ENCODE measurements at places on chromosomes 11 and 22.

- DNase-seq: no peak
Measured at GRCh38 chr11:72305891-72306585, 62.1 kb upstream of the PHOX2A start.

DNA sequence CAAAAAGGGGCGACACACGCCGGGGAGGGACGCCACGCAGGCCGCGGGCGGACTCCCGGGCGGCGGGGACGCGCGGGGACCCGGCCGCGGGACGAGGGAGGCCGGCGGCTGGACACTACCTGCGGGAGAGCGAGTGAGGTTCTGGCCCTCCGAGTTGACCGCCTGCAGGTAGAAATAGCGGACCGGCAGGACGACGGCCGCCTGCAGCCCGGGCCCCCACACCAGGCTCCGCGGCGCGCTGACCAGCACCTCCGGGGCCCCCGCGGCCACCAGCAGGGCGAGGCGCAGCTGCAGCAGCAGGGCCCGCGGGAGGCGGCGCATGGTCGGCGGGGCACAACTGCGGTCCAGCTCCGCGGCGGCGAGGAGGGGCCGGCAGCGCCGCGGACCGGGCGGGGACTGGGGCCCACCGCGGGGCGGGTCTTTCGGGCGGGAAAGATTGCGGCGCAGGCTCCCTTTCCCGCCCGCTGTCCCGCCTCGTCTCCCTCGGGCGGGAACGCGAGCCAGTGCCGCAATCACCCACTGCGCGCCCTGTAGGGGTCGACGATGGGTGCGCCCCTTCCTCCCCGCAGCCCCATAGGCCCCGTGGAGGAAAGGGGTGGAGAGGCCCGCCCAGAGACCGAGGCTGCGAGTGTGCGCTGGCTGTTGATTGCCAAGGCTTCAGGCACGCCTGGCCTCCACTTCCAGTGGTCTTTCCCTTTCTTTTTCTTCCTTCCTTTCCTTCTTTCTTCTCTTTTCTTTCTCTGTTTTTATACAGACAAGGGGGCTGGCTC is at the start of gene POGLUT3:
POGLUT3 (minus strand) TSS at position 339 of the 770 bp plus-strand sequence; CDS start at position 321, 18 bp downstream.
- DNase-seq: peak; percentile 27

DNA sequence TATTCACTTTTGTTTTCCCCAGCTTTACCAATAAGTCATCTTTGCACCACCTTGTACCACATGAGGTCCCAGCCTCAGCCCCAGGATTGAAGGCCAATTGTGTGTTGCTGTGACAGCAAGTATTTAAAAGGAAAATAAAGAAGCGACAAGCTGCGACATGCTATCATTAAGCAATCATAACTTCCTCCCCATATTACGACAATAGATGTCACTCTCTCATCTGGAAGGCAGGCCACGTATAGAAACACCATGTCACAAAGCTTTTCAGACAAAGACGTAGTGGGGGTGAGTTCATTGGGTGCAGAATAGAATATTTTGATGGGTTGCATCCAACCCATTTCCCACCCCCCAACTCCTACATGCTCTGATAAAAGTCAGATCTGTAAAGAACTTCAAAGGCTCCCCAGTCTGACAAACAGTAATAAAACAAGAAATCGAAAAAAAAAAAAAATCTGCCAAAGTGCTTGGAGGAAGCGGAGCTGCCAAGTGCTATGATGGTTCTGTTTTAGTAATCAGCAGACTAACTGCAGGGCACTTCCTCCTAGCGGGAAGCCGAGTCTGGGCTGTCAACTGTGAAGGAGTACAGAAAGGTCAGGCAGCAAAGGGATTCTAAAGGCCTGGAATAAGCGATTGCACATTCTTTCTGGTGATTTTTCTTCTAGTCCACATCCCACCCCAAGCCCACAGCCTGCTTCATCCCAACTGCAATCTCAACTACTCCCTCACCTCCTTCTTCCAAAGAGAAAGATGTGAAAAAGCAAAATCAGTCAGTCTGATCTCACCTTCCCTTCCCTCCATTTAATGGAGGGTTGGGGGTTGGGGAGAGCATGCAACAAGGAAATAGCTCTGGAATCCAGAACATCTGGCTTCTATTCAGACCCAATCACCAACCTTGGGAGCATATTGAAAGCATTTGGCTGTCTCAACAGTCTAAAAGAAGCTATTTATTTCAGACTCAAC is 131.4 kb upstream of the UBASH3B start:
- no peak for DNase-seq

DNA sequence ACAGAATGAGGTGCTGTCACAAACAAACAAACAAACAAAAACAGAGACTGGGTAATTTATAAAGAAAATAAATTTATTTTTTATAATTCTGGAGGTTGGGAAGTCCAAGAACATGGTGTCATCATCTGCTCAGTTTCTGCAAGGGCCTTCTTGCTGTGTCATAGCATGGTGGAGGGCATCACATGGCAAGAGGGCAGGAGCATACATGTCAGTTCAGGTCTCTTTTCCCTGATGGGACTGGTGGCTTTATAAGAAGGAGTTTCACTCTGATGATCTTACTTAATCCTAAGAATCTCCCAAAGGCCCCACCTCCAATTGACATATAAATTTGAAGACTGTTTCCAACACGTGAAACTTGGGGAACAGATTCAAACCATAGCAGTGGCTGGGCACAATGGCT is 135.7 kb downstream of the NECTIN1 start:
- no peak for DNase-seq

GRCh38 chr22:45548991-45549761 is 46.5 kb downstream of the FBLN1 start:
- DNase-seq: no peak

GRCh38 chr11:78226684-78227680 is 38.3 kb downstream of the USP35 start:
- DNase-seq: no peak

DNA sequence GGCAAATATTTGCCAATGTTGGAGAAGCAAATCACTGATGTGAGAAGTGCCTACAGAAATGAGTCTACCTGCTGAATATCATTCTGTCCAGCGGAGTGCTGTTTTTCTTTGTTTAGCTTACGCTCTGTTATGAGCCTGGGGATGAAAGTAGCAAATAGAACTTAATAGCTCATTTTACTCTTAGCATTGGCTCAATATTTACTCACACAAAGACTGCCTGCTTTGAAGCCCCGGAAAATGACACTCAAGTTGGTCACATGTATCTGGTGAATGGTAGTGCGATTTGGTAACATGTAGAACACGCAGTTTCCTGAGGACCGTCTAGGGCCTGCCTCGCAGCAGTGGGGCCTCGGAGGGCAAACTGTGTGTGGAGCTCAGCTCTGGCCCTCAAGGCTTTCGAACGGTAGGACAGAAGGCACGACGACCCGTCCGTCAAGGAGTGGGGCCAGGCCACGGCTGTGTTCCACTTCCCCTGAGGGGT is 38.9 kb downstream of the TBC1D22A start:
- no peak for DNase-seq

DNA sequence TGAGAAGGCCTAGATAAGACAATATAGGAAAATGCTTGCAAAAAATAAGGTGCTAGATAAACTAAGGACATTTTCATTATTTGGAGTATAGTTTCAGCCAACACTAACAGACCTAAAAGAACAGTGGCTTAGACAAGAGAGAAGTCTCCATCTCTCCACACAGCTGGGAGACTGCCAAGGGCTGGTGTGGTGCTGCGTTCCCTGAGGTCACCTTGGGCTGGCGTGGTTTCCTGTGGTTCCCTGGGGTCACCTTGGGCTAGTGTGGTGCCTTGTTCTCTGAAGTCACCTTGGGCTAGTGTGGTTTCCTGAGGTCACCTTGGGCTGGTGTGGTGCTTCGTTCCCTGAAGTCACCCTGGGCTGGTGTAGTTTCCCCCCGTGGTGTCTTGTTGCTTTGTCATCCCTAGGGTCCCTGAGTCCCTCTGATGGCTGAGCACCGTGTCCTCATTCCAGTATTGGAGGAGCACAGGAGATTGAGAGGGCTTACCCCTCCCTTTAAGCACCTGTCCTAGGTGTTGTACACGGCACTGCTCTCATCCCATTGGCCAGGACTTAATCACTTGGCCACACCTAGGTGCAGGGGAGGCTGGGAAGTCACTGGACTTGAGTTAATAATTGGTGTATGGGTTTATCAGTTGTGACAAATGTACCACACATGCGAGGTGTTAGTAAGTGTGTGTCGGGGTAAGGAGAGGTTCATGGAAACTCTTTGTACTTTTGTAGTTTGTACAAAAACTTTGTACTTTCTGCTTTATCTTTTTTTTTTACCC is 14.9 kb downstream of the SAMM50 start:
- DNase-seq: no peak

DNA sequence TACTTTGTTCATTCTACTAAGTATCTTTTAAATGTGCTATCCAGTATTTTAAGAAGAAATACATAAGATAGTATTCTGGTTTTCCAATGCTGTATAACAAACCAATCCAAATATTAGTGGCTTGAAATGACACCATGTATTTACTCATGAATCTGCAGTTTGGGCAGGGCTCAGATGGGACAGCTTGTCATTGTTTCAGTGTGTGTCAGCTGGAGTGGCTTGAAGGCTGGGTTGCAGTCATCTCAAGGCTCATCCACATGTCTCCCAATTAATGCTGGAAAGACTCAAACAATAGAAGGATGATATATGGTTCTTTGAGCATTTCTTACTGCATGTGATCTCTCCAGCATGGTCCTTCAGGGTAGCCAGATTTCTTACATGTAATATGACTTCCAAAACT is 146.2 kb downstream of the ARHGAP42 start:
- no peak for DNase-seq

- peak; percentile 12 for DNase-seq
Measured at GRCh38 chr11:123103326-123103980, 41.5 kb upstream of the HSPA8 start.

DNA sequence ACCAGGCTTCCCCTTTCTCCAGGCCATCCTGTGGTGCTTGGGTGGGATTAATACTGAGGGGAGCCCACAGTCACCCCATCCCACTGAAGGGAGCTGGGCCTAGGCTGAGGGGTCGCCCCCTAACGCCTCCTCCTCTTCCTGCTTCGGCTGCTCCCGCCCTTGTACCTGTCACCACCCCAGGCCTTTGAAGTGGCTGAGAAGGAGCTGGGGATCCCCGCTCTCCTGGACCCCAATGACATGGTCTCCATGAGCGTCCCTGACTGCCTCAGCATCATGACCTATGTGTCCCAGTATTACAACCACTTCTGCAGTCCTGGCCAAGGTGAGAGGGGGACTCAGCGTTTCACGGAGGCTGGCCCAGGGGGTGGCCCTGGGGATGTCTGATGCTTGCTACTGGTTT is 6.1 kb downstream of the MICALL1 start:
- no peak for DNase-seq

- DNase-seq: peak; percentile 28
Measured at GRCh38 chr22:23591201-23591791, 11.2 kb upstream of the IGLL1 start.

DNA sequence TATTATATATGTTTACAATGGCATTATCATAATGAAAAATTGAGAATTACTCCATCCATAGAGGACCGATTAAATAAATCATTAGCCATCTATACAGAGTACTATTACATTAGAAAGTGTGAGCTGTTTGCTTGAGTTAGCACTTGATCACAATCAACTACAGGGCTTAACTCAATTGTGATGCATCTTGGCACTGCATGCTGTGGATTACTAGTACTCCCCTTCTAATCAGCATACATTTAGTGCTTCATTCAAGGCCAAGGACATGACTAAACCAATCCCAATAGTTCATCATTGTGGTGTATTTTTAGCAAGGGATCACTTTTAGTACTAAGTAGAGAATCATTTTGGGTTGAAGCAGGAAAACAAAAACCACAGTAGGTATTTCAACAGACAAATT is 23.5 kb upstream of the ARHGAP42 start:
- no peak for DNase-seq

DNA sequence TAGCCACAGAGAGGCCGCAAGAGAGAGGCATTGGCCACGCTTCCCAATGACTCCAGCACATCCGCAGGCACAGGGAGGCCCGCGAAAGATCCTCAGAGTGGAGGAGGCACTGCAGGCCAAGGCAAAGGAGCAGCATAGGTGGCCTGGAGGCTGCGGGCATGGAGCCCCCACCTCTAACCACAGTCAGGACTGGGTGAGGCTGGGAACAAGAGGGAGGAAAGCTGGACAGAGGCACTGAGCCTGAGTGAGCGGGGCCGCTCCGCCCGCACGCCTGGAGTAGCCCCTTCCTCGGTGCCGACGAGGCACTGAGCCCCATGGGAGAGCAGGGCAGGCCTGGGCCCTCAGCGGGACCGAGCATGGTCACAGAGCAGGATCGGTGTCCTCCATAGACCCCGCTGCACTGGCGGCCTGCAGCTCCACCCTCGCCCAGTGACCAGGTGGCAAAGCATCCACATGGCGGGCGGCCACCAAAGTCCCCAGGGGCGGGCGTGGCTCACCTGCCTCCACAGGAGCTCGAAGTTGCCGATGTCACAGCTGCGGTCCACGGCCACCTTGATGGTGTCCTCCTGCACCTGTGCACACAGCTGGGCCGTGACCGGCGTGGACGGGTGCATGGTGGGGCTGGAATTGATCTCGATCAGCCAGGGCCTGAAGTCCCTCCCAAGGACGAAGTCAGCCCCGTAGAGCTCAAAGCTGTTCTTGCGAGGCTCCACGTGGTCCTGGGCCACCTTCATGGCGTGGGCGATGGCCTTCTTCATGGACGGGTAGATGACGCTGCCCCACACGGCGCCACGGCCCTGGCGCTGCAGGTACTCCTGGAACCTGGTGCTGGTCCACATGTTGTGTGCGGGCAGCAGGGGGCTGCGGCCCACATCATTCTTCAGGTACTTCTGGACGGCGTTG is 18.9 kb upstream of the IL17REL start:
- no peak for DNase-seq

GRCh38 chr11:116577273-116577672 is 195.5 kb downstream of the BUD13 start:
- no peak for DNase-seq

DNA sequence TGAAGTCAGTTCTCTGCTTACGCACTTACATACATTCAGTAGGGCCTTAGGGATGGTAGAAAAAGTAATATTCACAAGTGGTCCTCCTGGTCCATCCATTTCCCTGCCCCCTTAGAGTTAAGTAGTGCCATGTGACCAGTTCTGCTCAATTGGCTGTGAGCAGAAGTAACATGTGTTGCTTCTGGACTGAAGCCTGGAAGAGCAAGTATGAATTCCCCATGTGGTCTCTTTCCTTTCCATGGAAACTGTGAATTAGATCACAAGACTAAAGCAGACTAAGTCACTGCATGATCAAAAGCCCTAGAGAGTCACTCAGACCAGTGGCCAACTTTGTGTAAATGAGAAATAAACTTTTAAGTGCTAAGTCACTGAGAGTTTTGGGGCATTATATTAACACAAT is 341.7 kb upstream of the CADM1 start:
- no peak for DNase-seq

DNA sequence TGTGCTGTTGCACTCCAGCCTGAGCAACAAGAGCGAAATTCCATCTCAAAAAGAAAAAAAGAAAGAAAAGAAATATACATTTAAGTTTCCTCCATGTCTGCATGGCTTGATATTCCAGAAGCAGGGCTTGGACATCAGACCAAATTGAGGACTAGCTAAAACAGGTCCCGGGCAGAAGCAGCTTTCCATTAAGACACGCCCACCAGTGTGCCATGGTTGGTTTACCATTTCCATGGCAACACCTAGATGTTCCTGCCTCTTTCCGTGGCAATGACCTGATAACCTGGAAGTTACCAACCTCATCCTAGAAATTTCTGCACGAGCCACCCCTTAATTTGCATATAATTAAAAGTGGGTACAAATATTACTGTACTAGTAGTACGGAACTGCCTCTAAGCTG is 111.3 kb downstream of the NAT10 start:
- DNase-seq: no peak

- DNase-seq: no peak
Measured at GRCh38 chr11:62981743-62982142, 3.0 kb downstream of the SLC22A6 start.

- no peak for DNase-seq
Measured at GRCh38 chr11:43419460-43419859, 60.7 kb downstream of the TTC17 start.
